ENCODE measurements at places on chromosomes 7 and 10.

- DNase-seq = peak; percentile 77
Observed at GRCh38 chr10:79246606-79247275, 100.5 kb upstream of the PPIF start.

DNA sequence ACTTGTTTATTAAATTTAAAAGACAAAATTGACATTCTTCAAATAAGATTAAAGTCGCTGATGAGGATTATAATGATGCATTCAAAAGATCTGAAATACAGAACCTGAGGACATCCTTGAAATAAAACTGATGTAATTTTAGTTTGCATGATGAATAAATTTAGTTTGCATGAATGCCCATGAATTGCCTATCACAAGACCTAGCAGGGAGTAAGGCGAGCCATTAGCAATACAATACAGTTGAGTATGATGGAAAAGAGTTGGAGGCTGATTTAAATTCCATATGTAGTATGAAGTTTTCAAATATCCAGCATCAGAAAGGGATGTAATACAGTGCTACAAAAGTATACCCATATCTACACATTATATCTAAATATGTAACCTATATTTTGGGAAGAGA is 321.3 kb downstream of the CACNA2D1 start:
- no peak for DNase-seq

DNA sequence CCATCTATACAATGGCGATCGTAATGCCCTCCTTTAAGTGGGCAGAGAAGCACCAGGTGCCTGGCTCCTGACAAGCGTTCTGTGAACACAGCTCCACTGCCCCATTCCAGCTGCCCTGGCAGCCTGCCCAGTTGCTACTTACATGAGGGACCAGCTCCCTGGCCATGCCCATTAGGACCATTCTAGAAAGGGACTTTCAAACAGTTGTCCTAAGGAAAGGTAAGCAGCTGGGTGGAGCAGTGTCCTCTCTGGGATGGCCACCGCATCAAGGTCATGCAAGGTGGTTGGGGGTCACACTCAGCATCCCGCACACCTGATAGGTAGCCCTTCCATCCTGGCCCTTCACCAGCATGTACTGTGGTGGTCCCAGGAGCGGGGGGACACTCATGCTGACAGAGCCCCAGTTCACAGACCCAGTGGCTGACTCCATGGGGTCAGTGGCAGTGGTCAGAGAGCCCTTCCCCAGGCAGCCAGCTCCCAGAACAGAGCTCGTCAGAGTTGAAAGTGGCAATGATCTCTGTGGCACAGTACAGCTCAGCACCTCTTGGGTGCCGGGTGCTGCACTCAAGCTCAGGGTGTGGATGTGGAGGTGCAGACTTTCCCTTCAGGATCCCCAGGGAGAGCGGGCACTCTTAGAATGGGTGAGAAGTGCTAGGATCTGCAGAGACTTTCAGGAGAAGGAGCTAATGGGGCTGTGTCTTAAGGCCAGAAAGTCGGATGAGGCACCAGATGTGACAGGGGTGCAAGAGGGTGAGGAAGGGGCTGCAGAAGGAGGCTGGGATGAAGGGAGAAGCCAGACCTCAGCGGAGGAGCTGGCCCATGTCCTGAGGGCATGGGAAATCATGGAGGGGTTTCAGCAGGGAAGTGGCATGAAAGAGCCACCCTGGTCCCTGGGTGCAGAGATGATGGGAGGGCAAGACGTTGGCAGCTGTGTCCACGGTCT is 10.9 kb downstream of the MMRN2 start:
- DNase-seq = no peak

GRCh38 chr7:141991140-141991539 is 4.5 kb upstream of the MGAM start:
- no peak for DNase-seq

DNA sequence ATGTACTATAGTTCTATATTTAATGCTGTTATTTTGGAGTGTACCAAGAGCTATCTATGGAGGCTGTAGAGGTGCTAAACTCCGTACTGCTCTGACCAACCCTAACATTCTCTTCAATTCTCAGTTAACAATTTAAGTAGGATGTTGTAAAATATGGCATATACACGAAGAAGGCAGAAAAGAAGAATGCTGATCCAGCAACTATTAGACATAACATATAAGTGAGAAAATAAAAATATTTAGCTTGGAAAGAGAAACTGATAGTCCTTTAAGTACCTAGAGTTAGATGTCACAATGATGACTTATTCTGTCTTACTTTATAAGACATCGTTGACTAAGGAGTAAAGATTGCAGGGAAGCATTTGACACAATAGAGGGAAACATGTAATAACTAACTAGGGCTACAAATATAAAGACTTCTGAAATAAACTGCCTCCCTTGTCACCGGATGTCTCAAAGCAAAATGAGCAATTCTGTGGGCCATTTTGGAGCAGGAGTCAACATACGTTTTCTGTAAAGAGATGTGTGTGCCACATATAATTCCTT is 159.5 kb downstream of the CPEB3 start:
- DNase-seq = no peak

DNA sequence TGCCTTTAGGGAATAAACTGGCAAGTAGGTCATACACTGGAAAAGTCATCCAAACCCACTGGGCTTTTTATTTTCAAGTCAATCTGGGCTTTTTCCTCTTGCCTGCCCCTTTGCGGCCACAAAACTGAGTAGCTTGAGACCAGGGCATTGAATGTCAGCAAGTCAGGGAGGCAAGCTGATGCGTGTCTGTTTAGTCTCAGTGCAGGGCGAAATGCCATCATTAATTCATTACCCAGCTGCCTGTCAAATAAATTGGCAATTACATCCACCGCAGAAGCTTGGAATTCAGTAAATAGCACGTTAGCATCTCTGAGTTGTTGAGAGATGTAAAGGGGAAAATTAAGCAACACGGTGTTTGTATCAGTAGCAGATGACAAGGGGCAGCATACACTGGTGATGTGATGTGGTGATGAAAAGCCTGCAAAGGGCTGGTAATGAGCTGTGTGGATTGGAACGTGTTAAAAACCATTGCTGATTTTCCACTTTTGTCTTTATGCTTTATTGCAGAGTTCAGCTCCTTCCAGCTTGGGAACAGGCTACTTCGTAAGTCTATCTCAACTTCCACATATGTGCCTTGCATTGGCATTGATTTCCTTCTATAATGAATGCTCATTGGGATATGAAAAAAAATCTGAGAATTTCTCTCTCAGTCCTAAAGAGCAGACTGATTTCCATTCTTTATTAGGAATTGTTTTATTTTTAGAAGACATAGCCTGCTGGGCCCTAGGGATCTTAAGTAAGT is 535.9 kb downstream of the AUTS2 start:
- DNase-seq = no peak

All from testis (tissue), 5 donors.